RPMI8226 (cell line): ENCODE measurements at places on chromosomes 12 and 14.

- peak; percentile 11 for DNase-seq
Measured at GRCh38 chr12:115918763-115919162, 358.7 kb downstream of the MED13L start.

GRCh38 chr12:132327336-132328171 lies 1.8 kb downstream of the GALNT9 start:
- no peak for DNase-seq

DNA sequence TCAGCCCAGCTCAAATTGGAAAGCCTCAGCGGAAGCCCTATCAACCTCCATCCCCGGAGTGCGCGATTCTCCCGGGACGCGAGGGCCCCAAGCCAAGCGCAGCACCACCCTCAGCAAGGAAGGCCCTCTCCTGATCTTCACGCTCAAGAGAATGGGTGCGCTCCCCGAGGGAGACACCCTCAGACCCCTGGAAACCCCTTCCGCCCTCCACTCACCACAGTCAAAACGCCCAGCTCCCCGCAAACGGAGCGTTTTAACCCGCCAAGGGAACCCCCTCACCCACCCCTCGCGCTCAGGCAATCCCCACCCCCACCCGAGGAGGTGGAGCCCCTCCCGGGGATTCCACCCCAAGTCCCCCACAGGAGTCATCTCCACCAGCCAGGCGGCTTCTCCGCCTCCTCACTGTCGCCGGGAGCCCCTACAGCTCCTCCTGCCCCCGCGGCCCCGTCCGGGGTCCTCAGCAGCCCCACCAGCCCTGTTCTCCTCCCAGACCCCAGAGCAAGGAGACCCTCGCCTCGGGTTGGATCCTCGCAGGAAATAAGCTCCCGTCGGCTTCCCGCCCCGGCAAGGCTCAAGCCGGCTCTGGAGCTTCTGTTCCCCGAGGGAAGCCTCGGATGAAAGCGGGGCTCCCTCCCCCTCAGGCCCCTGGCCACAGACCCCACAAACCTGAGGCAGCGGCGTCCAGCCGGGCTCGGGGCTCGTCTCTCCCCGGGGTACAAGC lies 507 bp downstream of the BAZ2A start:
- peak; percentile 45 for DNase-seq

DNA sequence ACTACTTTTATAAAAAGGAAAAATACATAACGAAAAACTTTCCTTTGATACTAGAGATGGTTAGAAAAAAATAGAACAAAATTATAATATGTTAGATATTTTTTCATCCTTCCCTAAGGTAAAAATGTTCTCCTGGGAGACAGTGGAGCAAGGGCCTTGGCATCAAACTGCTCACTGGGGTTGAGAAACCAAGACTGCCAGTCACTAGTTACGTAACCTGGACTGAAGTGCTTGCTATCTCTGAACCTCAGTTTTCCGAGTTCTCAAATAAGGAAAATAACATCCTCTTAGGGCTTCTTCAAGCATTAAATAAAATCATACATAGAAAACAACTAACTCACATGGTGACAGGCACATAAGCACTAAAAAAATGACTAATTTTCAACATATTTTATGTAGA lies 48.2 kb upstream of the FRMD6 start:
- DNase-seq: no peak

GRCh38 chr14:65304963-65305362 lies 107.6 kb upstream of the FUT8 start:
- DNase-seq: no peak

- no peak for DNase-seq
Measured at GRCh38 chr12:108525681-108526080, 10.6 kb downstream of the FICD start.

DNA sequence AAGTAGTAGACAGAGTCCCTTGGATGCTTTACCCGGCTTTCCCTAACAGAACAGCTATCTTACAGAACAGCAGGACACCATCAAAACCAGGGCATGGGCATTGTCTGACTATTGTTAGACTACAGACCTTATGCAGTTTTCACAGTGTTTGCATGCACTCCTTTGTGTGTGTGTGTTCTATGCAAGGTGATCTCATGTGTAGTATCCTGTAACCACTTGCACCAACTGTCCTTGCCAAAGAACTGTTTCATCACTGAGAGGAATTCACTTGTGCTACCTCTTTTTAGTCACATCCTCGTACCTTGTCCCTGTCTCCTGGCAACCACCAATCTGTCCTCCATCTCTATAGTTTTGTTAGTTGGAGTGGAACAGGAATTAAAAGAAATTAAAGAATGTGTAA lies 183.6 kb upstream of the PZP start:
- no peak for DNase-seq

DNA sequence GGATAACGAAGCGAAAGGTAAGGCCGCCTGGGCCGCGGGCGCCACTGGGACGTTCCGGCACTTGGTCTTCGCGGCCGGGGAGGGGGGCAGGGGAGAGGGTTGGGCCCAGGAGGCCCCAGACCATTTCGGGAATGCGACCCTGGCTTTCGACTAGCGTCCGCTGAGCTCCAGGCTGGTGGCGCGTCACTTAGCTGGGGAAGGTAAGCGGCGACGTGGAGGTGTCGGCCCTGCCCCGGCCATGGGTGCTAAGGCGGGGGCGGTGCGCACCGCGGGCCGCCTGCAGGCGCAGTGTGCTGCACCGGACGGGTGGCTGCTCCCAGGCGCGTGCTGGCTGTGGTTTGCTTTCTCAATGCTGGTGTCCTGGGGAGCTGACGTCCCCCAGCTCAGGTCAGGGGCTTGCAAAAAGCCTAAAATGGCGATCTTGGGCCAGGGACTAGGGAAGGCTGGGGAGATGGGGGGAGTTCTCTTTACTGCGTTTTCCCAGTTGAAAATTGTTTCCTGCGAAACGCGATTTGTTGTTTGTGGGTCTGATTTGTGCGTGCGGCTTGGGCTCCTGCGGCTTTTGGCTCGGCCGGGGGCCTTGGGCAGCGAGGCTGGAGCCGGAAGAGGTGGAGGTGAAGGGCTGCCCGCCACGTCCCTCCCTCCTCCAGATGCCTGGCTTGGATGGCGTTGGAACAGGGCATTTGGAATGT lies 1.2 kb downstream of the HOXC10 start:
- DNase-seq: no peak

DNA sequence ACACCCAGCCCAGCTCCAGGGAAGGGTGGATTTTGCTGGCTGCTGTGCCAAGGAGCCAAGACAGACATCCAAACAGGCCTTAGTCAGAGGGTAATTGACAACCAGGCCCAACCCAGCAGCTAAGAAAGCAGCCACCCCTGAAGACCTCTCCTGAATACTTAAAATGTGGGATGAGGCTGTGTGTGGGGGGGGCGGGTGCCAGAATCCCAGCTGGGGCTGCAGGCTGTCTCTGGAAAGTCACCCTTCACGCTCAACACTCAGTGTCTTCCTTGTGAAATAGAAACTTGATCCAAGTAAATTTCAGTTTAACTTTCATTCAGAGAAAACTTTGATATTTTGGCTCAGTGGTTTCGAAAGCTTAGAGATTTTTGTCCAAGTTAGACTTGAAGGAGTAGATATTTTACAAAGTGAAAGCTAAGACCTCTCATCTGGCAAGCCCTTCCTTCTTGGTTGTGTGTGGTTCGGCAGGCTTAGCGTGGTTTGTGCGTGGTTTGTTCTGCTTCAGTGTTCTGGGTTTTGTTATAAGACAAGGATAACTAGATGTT lies 5.1 kb downstream of the PAPLN start:
- DNase-seq: no peak

GRCh38 chr12:75177997-75178396 lies 31.6 kb downstream of the KCNC2 start:
- DNase-seq: no peak

DNA sequence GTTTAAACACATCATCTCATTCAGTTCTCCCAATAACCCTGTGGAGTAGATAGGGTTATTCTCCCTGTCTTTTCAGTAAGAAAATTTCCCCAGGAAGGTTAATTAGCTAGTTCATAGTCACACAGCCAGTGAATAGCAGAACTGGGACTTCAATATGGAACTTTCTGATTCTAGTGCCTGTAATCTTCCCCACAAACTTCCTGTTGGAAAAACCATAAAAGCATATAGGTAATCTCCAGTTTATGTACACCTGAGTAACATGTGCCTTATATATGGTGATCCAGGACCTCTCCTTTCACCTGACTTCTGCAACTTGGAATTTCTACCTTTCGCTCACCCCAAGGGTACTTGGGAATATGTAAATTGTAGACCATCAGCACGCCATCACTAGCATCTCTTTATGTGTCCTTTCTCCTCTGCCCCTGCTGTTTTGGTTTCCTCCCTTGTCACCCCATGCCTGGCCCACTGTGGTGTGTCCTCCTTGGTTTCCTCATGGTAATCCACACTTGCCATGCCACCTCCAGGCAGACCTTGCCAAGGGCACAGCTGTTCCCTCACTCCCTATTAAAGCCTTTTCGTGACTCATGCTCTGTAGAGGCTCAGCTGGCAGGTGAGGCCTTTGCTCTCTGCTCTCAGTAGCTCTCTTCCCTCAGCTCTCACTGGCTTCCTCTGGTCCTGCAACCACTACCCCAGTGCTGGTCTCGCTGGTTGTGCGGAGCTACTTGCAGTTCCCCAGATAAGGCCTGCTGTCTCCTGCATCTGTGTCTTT lies 16.7 kb downstream of the TBC1D30 start:
- no peak for DNase-seq

- DNase-seq: no peak
Measured at GRCh38 chr14:51335961-51336723, 96.1 kb downstream of the TMX1 start.

DNA sequence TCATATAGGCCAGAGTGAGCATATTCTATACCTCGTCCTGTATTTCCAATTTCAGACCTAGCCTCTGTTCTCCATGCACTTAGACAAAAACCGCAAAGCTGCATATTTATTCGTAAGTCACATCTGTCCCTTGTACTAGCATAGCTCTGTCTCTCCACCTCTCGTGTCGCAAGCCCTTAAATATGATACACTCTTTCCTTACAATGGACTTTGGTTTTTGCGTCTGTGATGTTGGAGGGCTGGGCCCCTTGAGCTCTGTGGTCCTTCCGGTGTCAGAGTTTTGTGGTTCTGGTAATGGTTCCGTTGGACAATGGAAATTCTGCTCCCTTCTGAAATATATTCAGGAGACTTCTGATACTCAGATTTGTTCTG lies 11.3 kb downstream of the PRKCH start:
- no peak for DNase-seq

DNA sequence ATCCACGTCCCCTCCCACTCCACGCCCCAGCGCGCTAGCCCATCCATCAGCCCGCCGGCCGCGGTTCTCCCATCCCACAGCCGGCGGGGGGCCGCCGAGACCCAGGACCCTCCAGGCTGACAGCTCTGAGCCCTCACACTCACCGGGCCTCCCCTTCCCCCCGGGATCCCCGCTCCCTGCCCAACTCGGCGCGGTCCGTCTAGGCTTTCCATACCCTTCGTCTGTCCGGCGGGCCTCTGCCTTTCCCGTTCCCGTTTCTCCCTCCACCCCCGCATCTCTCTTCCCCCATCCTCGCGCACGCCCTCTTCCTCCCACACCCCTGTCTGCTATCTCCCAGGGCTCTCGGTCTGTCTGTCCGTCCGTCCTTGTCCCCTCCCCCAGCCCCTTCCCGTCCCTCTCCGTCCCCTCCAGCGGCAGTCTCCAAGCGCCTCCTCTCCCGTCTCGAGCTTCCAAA lies 726 bp downstream of the ZFHX2 start:
- DNase-seq: no peak

DNA sequence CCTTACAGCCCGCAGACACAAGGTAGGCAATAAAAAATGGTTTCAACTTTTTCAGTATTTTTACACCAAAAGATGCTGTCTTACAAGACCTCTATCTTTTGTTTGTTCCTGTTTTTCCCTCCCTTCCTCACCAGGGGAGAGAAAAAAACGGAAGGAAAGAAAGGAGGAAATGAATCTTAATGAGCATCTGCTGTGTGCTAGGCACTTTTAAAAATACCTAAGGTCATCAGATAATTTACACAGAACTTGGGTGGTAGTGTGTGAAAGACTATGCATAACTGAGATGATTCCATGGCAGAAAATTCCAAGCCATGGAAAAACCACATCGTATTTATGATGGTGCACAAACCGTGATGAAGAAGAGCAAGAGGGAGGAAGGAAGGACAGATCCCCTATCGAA lies 121.2 kb downstream of the DIP2B start:
- no peak for DNase-seq

GRCh38 chr14:85471744-85472143 lies 58.2 kb upstream of the FLRT2 start:
- DNase-seq: no peak

GRCh38 chr12:95989504-95990123 lies 6.5 kb downstream of the HAL start:
- DNase-seq: no peak

- peak; percentile 50 for DNase-seq
Measured at GRCh38 chr14:99541677-99542470, 60.7 kb downstream of the CCNK start.

DNA sequence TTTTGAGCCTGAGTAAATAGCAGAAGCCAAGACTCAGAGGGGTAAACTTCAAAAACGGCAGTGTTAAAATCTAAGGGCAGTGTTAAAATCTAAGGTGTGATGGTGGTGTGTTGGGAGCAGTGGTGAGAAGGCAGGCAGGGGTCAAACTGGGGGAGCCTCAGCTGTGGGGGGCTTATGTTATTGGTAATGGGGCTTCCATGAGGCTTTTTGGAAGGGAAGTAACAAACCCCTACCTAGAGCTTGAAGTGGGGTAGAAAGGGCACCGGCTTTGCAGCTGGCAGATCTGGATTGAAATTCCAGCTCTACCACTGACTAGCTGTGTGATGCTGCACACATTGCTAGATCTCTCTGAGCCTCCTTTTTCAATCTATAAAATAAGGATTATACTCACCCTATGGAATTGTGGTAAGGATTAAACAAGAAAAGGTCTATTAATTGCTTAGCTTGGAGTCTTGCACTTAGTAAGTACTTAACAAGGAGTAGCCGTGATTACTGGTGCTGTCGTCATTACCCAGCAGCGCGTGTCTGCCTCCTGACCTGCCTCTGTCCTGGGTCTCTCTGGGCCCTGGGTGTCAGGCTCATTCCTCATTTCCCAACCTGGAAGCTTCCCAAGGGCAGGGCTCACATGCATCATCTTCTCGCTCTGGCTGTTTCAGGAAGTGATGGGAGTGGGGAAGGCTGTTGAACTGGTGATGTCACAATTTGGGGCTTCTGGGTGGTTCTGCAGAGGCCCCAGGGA lies 18.5 kb upstream of the KRT80 start:
- DNase-seq: no peak

DNA sequence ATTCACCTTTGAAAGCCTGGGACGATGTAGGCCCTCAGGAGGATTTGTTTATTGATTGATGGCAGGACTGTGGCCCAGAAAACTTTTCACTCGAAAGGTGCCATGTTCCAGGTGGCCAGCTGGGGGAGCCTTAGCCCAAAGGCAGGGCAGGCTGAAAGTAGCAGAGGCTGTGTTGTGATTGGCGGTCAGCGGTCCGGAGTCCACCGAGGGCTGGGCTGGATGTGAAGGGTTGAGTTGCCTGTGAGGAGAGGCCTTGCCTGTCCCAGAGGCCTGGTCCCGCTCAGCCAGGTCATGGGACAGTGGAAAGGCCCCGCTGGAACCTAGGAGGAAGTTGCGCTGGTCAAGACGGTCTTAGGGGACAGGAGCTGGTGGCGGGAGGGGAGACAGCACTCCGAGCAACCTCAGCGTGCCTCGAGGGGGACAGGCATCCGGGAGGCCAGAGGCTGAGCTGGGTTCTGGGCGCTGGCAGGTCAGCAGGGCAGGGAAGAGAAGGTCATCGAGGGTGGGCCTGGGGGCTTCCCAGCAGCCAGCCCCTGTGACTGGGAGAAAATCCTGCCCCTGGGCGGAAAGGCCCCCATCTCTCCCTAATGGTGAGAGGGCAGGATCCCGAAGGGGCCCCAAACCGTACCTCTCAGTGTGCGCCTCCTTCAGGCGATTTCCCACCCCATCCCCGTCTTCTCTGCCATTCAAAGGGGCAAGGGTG lies 26.3 kb downstream of the CMA1 start:
- peak; percentile 27 for DNase-seq
